ENCODE measurements at places on chromosomes 6 and 20.

DNA sequence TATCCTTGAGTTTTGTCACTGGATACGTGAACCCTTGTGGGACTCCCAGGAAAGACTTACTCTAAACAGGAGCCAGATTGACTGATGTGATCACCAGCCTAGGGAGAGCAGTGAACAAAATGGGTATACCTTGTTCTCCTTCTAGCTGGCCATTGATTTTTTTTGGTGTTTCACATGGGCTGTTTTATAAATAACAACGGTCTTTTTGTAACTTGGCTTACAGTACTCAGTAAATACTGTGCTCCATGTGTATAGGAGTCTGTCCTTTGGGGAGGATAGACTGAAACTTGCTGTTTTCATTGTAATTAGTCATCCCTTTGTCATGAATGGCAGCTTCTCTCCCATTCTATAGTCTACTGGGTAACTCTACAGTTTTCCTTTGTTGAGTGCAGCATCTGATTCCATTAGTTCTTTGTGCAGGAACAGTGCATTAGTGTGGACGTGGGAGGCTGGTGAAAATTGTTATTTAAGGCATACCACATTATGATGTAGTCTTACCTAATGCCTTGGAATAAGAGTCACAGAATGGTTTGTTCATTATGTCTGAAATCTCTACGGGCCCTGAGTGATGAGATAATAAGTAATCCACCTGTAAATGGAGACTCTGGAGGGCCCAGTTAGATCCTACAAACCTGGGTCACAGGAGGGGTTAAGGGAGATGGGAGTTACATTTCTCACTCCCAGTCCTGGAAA, 89.5 kb downstream of the TIAM2 start:
- DNase-seq = no peak

DNA sequence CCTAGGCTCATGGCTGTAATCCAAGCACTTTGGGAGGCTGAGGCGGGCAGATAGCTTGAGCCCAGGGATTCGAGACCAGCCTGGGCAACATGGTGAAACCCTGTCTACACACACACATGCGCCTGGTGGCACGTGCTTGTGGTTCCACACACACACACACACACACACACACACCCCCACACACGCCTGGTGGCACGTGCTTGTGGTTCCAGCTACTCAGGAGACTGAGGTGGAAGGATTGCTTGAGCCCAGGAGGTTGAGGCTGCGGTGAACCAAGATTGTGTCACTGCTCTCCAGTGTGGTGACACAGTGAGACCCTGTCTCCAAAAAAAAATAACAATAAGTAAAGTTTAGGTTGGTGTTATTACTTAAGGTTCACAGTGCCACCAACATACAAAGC, 165.8 kb downstream of the ZFAND3 start:
- no peak for DNase-seq

GRCh38 chr6:87281426-87281825, 41.0 kb upstream of the SMIM8 start:
- DNase-seq = no peak

GRCh38 chr6:156279261-156279969, 497.8 kb upstream of the ARID1B start:
- DNase-seq = no peak

DNA sequence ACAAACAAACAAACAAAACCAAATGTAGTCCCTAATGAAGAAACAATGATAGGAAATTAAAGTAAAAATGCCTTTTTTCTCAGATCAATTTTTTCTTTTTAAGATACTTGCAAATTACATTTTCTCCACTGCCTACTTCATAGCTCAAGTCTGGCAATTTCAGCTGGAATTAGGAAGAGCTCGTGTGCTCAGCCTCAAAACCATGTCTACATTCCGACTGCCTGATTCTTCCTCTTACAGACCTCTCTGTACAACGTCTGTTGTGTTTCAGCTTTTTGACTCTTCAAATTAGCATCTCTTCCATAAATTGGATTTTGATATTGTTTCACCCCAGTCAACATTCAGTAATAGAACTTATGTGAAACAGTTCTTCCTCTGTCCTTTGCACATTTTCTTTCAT, 9.3 kb upstream of the EDN1 start:
- no peak for DNase-seq

DNA sequence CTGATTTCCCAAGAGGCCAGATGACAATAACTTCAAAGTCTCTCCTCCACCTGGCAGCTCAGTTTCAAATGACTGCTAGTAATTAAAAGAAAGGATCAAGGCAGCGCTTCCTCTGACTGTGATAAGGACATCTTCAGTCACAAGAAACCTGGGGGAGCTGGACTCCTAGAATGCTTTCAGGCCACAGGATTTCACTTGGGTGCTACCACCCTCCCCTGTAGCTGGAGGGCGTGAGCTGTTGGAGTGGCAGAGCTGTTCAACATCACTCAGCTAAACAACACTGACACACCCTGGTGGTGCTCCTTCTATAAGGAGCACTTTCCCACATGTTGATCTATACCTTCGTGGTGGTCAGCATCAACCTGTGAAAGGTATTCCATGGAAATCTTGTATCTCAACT, 2.2 kb upstream of the CNR1 start:
- DNase-seq = no peak

GRCh38 chr6:30135757-30136156, at the start of gene TRIM40:
Gene TRIM40 (plus strand): TSS chr6:30136140. CDS start chr6:30137037, 897 bp downstream.
- DNase-seq = no peak

DNA sequence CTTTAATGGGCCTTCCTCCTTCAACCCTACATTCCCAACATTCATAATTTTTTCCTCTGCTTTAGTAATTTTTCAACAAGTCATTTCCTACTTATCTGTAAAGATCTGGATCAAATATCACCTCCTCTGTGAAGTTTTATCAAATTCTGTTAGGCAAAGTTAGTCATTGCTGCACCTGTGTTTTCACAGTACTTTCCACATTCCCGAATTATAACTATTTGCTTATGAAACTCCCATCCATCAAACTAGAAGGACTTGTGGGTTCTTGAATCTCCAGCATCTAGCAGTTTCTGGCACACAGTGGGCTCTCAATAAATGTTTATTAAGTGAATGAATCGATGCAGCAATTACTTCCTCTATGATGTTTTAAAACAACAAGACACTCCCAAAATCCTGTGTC, 257.6 kb downstream of the HDGFL1 start:
- DNase-seq = no peak

GRCh38 chr20:9506280-9506821, 8.0 kb upstream of the LAMP5 start:
- no peak for DNase-seq

DNA sequence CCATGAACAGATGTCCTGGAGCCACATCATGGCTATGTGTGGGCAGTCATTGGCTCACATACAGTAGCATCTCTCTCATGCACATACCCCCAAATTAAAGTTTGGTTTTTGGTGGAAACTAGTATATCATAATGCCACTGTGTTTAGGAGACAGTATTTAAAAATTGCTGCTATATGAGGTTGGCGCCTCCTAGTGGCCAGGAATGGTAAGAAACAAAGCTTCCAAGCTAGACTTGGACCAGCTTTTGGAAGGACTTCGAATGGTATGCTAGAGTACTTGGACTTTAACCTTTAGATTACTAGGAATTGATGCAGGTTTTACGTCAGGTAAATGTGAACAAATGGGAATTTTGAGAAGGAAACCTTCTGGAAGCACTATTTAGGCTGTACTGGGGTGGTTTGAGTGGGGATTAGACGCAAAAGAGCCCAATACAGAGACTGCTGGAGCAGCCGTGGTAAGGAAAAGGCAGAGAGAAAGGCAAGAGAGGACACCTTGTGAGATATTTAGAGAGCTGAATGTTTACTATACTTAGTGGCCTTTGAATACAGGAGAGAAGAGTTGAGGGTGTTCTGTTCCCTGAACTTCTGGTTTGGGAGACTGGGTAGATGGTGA, 23.8 kb downstream of the PRSS35 start:
- DNase-seq = no peak

GRCh38 chr6:33418690-33419291, 884 bp upstream of the CUTA start:
- no peak for DNase-seq

Measured in glomerular endothelial cell (primary cell).